Activated naive CD8-positive, alpha-beta T cell treated with anti-CD3 and anti-CD28 coated beads, Interleukin-2, amount 10 ng/mL, durations not matched to agents 7 days and 5 days (primary cell): ENCODE measurements at places on chromosomes 7 and 10. TPM values are rescaled to one million over a fixed set of nuclear protein-coding genes. Genes with fewer than 3 reads are reported as not detected.

NUDT13 gene
- total RNA-seq, result 2.1 TPM

PLA2G12B gene
- not detected for total RNA-seq

DNA sequence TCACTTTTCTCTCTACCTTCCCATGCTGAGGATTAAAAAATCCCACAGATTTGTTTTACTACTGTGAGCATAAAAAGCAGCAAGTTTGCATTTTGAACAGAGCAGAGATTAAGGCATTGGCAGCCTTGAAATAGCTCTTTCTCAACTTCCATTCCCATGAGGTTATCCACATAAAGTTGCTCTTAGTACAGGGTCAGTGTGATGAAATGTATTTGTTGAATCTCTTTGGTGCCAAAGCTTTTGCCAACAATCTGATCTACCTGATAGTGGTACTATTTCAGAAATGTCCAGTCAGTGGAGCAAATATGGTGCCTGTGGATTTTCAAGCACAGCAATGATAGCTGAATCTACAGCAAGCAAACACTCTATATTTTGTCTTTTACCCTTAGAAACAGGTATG lies 254.8 kb downstream of the INHBA start:
- no peaks in the 10 kb centered on the region for H3K27me3 ChIP-seq
- DNase-seq, result no peak
- H3K27ac ChIP-seq, result no peak overlapping the region
- H3K36me3 ChIP-seq, result no peaks in the 10 kb centered on the region

- H3K4me1 ChIP-seq, result no peaks in the 10 kb centered on the region
- DNase-seq, result no peak
- no peaks in the 10 kb centered on the region for H3K27me3 ChIP-seq
- no peak overlapping the region for H3K27ac ChIP-seq
- peaks cover 38% of the 10 kb centered on the region for H3K36me3 ChIP-seq
Observed at GRCh38 chr10:12098966-12099365, 30.2 kb downstream of the DHTKD1 start.

- H3K36me3 ChIP-seq, result no peaks in the 10 kb centered on the region
- H3K27ac ChIP-seq, result no peak overlapping the region
- no peak for DNase-seq
- H3K4me3 ChIP-seq, result no peak overlapping the region
- peaks cover 10% of the 10 kb centered on the region for H3K4me1 ChIP-seq
Observed at GRCh38 chr10:16828701-16829175, 11.5 kb upstream of the RSU1 start.
